Camera-type eye (tissue), 1 donor: ENCODE measurements at places on chromosomes 4 and X. TPM values are rescaled to one million over a fixed set of nuclear protein-coding genes. Genes with fewer than 3 reads are reported as not detected.

CT45A2 gene
- total RNA-seq, result not detected

NDST4 gene
- total RNA-seq, result 2.6 TPM

ETDA gene
- total RNA-seq, result not detected

TMSB15B gene
- total RNA-seq, result 12.9 TPM

ZDHHC15 gene
- 8.0 TPM for total RNA-seq

ETNPPL gene
- total RNA-seq, result 0.22 TPM

LEF1 gene
- 19.6 TPM for total RNA-seq

ZBTB49 gene
- 9.7 TPM for total RNA-seq

SNX25 gene
- total RNA-seq, result 56.1 TPM

TRIML2 gene
- not detected for total RNA-seq

C4orf36 gene
- total RNA-seq, result 3.7 TPM

FOXP3 gene
- total RNA-seq, result not detected

BCLAF3 gene
- 24.2 TPM for total RNA-seq

TCEAL3 gene
- total RNA-seq, result 18.3 TPM

ADH6 gene
- not detected for total RNA-seq

HERC5 gene
- total RNA-seq, result 4.2 TPM

GPRIN3 gene
- total RNA-seq, result 33.2 TPM

RBMXL3 gene
- not detected for total RNA-seq

HMGB3 gene
- 33.9 TPM for total RNA-seq

CLDN2 gene
- 0.49 TPM for total RNA-seq

ANK2 gene
- total RNA-seq, result 342 TPM

SPIN2B gene
- total RNA-seq, result 12.0 TPM

CSAG2 gene
- not detected for total RNA-seq

XK gene
- 5.8 TPM for total RNA-seq

FGF2 gene
- total RNA-seq, result 26.3 TPM

GAGE12F gene
- total RNA-seq, result not detected

AFM gene
- total RNA-seq, result not detected

NSUN7 gene
- 10.5 TPM for total RNA-seq

HHIP gene
- 33.3 TPM for total RNA-seq

CXXC4 gene
- total RNA-seq, result 60.7 TPM

UCHL1 gene
- total RNA-seq, result 374 TPM

DGKQ gene
- 8.8 TPM for total RNA-seq

FAM47B gene
- total RNA-seq, result not detected

MAGEE2 gene
- 1.5 TPM for total RNA-seq

SHISA3 gene
- total RNA-seq, result 1.5 TPM

AVPR2 gene
- total RNA-seq, result 0.99 TPM

COX7B2 gene
- not detected for total RNA-seq

XAGE2 gene
- total RNA-seq, result not detected
